ENCODE measurements at places on chromosomes 4 and X. TPM values are rescaled to one million over a fixed set of nuclear protein-coding genes. Genes with fewer than 3 reads are reported as not detected.

GRCh38 chrX:100695302-100695701, 36.6 kb downstream of the SYTL4 start:
- DNase-seq = no peak

DNA sequence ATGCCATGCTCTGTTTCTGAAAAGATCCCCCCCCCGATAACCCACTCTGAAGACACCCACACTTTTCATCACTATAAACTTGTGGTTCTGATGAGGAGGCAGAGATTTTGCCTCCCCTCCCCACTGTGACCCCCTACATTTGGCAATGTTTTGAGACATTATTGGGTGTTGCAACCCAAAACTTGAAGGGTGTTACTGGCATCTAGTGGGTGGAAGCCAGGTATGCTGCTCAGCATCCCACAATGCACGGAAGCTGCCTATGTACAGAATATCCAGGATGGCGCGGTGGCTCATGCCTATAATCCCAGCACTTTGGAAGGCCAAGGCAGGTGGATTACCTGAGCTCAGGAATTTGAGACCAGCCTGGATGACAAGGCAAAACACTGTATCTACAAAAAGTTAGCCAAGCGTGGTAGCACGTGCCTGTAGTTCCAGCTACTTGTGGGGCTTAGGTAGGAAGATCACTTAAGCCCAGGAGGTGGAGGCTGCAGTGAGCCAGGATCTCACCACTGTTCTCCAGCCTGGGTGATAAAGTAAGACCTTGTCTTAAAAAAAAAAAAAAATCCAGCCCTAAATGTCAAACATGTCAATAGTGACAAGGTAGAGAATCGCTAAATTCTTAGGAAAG, 87.3 kb downstream of the SCD5 start:
- DNase-seq = no peak

The IBSP gene
- polyA plus RNA-seq = not detected

The TLR8 gene
- 0.28 TPM for polyA plus RNA-seq

Measured in liver (tissue), 10 donors.